ENCODE measurements at places on chromosomes 5 and 9.

- no peak for DNase-seq
Observed at GRCh38 chr5:124341066-124341858, 405.2 kb downstream of the ZNF608 start.

GRCh38 chr9:94084314-94084713 lies at the start of gene PTPDC1:
Gene PTPDC1, plus strand, starts transcription at chr9:94084464. Its CDS starts 67 bp downstream, at chr9:94084531.
- DNase-seq: peak; percentile 1

- no peak for DNase-seq
Observed at GRCh38 chr9:134858051-134858841, 22.4 kb upstream of the FCN2 start.

DNA sequence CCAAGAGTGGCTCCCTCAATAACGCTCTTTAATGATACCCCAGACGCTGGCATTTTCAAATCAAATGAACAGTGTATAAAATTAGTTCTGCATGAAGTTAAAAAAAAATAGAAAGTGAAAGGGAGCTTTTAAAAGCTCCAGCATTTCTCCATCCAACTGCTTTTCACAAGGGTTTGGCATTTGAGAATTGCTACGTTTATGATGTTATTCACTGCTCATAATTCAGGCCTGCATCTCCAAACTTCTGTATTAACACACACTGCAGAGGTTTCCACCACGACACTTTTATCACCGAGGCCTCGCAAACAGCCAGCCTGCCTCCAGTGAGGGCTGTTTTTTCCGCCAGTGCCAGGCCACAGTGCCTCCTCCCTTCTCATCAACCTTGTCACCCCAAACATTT lies 205.5 kb upstream of the EFNA5 start:
- no peak for DNase-seq
